ENCODE measurements at places on chromosomes 4 and X. TPM values are rescaled to one million over a fixed set of nuclear protein-coding genes. Genes with fewer than 3 reads are reported as not detected.

BEX5 gene
- not detected for total RNA-seq

PCDH10 gene
- total RNA-seq = not detected

LAS1L gene
- 24.1 TPM for total RNA-seq

- H3K36me3 ChIP-seq = no peaks in the 10 kb centered on the region
- no peaks in the 10 kb centered on the region for H3K27me3 ChIP-seq
- H3K27ac ChIP-seq = no peak overlapping the region
- no peak for DNase-seq
- no peaks in the 10 kb centered on the region for H3K4me1 ChIP-seq
These were observed 68.5 kb downstream of the GALNT7 start for GRCh38 chr4:173237152-173237551.

DNA sequence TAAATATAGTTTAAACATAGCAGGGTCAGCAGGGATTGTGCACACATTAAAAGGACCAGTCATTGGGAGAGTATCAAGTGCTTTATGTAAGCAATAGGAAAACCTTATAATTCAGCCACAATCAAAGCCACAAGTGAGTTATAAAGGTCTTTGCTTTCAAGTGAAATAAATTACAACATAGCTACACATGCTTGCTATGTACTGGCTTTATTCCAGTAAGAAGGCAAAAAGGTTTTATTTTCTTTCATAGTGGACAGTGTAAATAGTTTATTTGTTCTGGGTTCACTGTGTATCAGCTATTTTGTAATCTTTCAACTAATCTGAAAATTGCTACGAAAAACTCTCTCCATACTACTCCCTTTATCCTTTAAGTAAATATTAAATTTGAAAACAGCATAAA is 691.4 kb downstream of the PCDH7 start:
- no peak overlapping the region for H3K4me3 ChIP-seq
- H3K27ac ChIP-seq = no peak overlapping the region
- DNase-seq = no peak
- no peaks in the 10 kb centered on the region for H3K27me3 ChIP-seq
- H3K36me3 ChIP-seq = no peaks in the 10 kb centered on the region
- H3K4me1 ChIP-seq = no peaks in the 10 kb centered on the region

DNA sequence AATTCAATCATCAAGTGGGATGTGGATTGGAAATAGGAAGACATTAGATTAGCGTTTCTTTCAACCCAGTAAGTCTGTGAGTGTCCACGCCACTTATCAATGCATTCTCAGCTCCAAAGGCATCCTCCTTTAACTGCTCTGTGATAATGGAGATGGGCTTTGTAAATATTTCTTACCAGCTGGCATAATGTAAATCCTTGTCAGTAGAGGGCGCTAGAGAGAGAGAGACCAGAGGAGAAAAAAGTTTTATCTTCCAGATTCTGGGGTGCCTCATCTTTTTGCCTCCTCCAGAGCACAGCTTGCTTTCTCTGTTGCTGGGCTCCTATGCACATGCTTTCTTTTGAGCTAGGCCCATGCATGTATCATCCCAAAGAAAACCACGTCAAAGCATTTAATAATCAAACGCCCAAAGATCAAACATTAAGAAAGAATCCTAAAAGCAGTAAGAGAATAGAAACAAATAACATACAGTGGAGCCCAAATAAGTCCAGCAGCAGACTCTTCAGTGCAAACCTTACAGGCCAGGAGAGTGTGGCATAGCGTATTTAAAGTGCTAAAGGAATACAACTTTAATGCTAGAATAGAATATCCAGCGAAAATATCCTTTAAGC is 9.6 kb upstream of the MTMR1 start:
- no peak overlapping the region for H3K4me3 ChIP-seq
- no peaks in the 10 kb centered on the region for H3K4me1 ChIP-seq
- H3K36me3 ChIP-seq = no peaks in the 10 kb centered on the region
- no peaks in the 10 kb centered on the region for H3K27me3 ChIP-seq

DNA sequence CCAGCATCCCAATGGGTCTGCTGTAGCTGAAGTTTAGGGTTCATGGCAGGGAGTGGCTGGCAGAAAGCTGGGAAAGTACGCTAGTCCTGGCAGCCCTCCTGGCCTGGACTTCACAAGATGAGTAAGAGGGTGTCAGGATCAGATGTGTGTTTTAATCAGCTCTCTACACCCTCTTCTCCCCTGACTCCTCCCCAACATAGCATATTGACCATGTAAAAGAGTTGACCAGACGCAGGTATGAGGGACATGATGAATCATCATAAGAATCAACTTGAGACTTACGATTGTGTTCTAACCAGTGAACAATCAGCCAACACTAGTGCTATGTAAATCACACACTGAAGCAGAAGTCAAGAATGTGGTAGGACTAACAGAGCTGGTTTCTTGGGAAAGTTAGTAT is 5.3 kb downstream of the SOWAHB start:
- no peak overlapping the region for H3K4me3 ChIP-seq
- no peak for DNase-seq
- peak overlapping the region; percentile 64 for H3K27ac ChIP-seq
- H3K4me1 ChIP-seq = peaks cover 10% of the 10 kb centered on the region
- H3K36me3 ChIP-seq = no peaks in the 10 kb centered on the region
- H3K27me3 ChIP-seq = no peaks in the 10 kb centered on the region

DNA sequence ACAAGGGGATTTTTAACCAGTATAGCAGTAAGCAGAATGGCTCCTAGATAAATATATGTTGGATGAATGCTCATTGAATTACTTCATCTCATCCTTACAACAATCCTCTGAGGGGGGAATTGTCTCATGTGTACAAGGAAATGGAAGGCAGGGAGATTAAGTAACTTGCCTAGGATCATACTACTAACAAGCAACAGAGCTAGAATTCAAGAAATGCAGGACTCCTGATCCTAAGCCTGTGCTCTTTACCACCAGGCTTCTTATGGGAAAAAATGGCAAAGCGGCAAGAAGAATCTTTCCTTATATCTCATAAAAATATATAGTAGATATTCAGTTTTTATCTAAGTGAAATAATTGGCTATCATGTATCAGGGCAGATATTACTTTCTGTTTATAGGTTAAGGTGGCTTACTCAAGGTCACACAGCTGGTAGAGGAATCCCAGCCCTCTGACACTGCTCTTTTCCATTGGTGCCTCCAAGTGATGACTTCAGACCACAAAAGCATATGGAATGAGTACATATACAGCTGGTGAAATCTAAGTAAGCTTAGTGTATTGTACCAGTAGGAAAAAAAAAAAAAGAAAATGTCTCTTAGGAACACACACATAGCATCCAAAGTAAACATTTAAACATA is 2.1 kb downstream of the ABHD18 start:
- peaks cover 8% of the 10 kb centered on the region for H3K4me1 ChIP-seq
- H3K36me3 ChIP-seq = no peaks in the 10 kb centered on the region
- no peak overlapping the region for H3K27ac ChIP-seq
- no peak for DNase-seq
- H3K27me3 ChIP-seq = no peaks in the 10 kb centered on the region

DNA sequence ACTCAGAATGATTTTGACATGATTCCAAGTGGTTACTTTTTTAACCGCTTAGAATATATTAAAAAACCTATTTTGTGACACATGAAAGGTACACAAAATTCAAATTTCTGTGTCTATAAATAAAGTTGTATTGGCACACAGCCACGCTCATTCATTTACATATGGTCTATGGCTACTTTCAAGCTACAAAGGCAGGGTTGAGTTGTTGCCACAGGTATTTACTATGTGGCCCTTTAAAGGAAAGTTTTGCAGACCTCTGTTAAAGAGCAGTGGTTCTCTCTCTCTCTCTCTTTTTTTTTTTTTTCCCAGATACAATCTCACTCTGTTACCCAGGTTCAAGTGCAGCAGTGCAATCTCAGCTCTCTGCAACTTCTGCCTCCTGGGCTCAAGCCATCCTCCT is 23.0 kb downstream of the GPM6B start:
- H3K27me3 ChIP-seq = no peaks in the 10 kb centered on the region
- no peak for DNase-seq
- no peaks in the 10 kb centered on the region for H3K4me1 ChIP-seq
- no peaks in the 10 kb centered on the region for H3K36me3 ChIP-seq
- no peak overlapping the region for H3K27ac ChIP-seq
- no peak overlapping the region for H3K4me3 ChIP-seq

GRCh38 chrX:112083624-112084326 is 1.2 kb upstream of the TRPC5 start:
- no peak for DNase-seq
- H3K4me3 ChIP-seq = no peak overlapping the region
- H3K27me3 ChIP-seq = peaks cover 4% of the 10 kb centered on the region

DNA sequence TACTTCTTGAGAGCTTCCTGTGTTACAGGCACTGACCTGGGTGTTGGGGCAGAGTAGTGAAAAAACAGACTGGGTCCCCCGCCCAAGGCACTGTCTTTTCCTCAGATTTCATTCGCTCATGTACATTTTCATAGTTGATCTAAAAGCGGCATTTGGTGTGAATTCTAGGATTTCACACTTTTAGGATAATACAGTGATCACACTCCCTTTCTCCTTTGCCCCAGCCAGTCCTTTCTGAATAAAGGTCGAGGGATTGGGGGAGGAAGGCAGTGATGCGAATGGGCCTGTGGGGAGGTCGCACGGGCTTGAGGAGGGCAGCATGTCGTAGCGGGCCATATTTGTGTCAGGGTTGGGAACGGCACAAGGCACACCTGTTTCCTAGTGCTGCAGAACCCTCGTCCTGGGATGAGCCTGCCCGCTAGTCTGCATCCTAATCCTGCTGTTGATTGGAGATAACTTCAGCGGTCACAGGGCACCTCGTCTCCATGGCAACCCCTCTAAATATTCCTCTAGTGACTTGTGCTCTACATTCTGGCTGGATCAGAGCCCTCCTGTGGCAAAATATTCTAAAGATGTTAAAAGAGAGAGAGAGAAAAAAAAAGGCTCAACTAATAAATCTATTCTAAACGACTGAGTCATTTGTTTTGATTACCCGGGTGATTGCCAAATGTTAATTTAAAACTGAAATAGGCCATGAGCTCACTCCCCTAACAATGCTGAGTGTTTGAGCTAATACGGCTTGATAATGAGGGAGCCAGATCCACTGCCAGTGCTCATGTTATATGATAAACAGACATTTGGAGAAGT is 21.8 kb downstream of the FHL1 start:
- H3K36me3 ChIP-seq = no peaks in the 10 kb centered on the region
- no peaks in the 10 kb centered on the region for H3K4me1 ChIP-seq

- H3K27ac ChIP-seq = no peak overlapping the region
- no peaks in the 10 kb centered on the region for H3K36me3 ChIP-seq
- no peak for DNase-seq
- H3K27me3 ChIP-seq = no peaks in the 10 kb centered on the region
- H3K4me1 ChIP-seq = no peaks in the 10 kb centered on the region
- no peak overlapping the region for H3K4me3 ChIP-seq
These were observed 2370.7 kb downstream of the PCDH7 start for GRCh38 chr4:33090910-33091309.

GRCh38 chr4:105998171-105999063 is 103.1 kb downstream of the NPNT start:
- H3K4me3 ChIP-seq = no peak overlapping the region
- peaks cover 6% of the 10 kb centered on the region for H3K4me1 ChIP-seq
- H3K27ac ChIP-seq = no peak overlapping the region
- no peak for DNase-seq

DNA sequence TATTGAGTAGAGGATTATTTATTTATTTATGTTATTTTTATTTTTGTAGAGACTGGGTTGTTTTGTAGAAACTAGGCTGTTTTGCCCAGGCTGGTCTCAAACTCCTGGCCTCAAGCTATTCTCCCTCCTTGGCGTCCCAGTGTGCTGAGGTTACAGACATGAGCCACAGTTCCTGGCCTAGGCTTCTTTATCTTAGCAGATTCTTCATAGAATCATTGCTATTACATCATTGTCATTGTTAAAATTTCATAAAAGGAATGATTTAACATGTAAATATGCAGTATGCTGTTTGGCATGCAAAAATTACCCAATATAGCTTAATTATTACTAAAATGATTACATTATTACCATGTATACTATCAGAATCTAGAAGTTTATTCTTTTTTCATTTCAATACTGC is 24.2 kb downstream of the SULT1E1 start:
- no peak for DNase-seq
- no peaks in the 10 kb centered on the region for H3K36me3 ChIP-seq
- H3K27ac ChIP-seq = no peak overlapping the region
- peaks cover 36% of the 10 kb centered on the region for H3K4me1 ChIP-seq
- no peak overlapping the region for H3K4me3 ChIP-seq
- H3K27me3 ChIP-seq = no peaks in the 10 kb centered on the region

DNA sequence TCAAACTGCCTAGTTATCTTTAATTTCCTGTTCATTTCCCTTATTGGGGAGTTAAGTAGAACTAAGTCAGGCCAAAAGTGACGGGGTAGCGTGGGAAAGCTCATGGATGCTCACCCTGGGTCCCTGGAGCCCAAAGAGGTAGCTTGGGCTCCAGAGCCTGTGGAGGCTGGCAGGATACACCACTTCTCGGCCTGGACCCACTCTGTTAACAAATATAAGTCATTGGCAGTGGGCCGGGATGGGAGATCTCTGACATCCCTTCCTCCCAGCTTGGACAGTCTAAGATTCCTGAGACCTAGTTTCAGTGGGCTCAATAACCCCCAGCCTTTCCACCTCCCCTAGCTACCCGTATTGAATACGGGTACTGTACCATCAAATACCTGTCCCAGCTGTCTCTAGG is 106.1 kb downstream of the EFNB1 start:
- no peaks in the 10 kb centered on the region for H3K27me3 ChIP-seq
- H3K36me3 ChIP-seq = no peaks in the 10 kb centered on the region
- H3K27ac ChIP-seq = no peak overlapping the region
- no peaks in the 10 kb centered on the region for H3K4me1 ChIP-seq

DNA sequence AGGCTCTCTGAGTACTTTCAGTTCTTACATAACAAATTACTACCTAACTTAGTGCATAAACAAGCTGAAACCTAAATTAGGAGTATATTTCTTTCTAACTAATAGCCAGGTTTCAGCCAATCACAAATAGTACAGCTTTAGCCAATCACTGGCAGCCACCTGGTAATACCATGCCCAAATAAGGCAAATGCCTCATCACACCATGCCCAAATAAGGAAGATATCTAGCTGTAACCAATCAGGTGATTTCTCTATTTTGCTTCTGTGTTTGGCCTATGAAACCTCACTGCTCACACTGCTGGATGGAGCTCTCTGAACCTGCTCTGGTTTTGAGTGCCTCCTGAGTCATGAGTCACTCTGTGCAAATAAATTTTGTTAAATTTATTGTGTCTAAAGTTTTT is 113.5 kb downstream of the DDIT4L start:
- H3K4me1 ChIP-seq = peaks cover 7% of the 10 kb centered on the region
- no peaks in the 10 kb centered on the region for H3K27me3 ChIP-seq
- DNase-seq = no peak
- no peak overlapping the region for H3K27ac ChIP-seq
- no peaks in the 10 kb centered on the region for H3K36me3 ChIP-seq
